ENCODE measurements at places on chromosomes 5 and 9.

DNA sequence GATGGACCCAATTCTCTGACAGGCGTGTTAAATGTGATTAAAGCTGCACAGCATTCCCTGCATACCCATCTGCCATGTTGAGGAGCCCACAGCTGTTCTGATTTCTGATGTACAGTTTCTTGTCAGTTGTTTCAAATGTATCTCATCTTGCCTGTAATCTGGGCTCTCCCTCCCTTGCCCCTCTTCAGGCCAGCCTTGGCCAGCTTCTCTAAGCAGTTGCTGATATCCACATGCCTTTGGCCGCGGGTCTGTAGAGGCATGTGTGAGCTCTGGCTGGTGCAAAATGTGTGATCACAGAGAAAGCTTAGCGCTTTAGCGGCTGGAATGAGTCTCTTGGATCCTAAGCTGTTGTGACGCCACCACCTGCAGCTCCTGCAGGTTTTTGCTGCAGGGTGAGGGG, 332.0 kb downstream of the MLLT3 start:
- no peak for DNase-seq

- no peak for DNase-seq
Measured at GRCh38 chr9:99720455-99721050, 101.1 kb upstream of the NR4A3 start.

GRCh38 chr9:131290767-131291370, 1.3 kb downstream of the PLPP7 start:
- no peak for DNase-seq

DNA sequence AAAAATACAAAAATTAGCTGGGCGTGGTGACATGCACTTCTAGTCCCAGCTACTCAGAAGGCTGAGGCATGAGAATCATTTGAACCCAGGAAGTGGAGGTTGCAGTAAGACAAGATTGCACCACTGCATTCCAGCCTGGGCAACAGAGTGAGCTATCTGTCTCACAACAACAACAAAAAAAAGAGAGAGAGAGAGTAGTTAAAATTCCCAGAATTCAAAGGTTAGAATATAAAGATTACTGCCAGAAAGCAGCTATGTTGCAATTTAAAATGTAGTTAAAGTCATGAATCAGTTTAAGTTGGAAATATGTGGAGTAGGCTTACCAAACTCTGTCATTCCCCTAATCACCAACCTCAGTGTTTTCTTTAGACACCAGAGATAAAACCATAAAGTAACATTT, 58.7 kb upstream of the SUSD1 start:
- DNase-seq = no peak

- no peak for DNase-seq
Measured at GRCh38 chr5:36279054-36279698, 22.5 kb downstream of the RANBP3L start.

- no peak for DNase-seq
Measured at GRCh38 chr5:181053488-181054121, 13.5 kb downstream of the BTNL9 start.

- DNase-seq = no peak
Measured at GRCh38 chr9:91274949-91275492, 86.7 kb downstream of the AUH start.

- no peak for DNase-seq
Measured at GRCh38 chr5:32434221-32434620, 10.3 kb downstream of the ZFR start.

DNA sequence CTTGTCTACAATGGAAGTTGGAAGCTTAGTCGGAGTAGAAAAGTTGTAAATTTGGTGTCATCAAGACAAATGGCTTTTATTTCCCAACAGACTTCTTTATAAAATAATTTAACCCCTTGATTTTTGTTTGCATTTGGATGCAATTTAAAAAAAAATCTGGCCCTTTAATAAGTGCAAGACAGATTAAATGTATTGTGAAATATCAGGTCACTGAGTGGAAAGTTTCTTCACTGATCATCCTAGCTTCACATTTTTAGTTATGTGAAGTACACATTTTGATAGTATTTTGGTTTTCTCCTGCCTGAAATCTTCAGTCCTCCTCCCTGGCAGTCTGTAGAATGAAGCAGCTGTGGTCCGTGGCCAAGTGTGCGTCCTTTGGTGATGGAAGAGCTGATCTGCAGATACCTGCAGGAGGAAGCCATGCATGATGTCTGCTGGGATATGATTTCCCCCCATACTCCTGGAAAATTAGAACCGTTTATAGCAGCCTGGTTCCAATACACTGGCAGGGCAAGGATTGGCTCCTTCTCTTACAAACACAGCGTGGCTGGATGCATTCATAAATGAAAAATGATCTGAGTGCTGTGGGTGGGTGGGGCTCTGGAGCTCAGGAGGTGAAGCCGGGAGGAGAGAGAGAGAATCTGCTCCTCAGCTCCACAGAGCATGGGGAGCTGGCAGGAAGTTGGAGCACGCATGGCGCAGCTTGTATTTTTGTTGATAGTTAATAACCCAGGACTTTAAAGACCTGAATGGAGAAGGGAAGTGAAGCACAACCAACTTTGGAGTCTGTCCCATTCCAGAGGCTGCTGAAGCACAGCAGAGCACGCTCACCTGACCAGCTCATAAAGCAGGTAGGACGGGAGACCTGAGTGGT, 238.4 kb downstream of the GOLPH3 start:
- no peak for DNase-seq

- no peak for DNase-seq
Measured at GRCh38 chr5:179118756-179119414, 58.7 kb downstream of the ZNF354C start.

DNA sequence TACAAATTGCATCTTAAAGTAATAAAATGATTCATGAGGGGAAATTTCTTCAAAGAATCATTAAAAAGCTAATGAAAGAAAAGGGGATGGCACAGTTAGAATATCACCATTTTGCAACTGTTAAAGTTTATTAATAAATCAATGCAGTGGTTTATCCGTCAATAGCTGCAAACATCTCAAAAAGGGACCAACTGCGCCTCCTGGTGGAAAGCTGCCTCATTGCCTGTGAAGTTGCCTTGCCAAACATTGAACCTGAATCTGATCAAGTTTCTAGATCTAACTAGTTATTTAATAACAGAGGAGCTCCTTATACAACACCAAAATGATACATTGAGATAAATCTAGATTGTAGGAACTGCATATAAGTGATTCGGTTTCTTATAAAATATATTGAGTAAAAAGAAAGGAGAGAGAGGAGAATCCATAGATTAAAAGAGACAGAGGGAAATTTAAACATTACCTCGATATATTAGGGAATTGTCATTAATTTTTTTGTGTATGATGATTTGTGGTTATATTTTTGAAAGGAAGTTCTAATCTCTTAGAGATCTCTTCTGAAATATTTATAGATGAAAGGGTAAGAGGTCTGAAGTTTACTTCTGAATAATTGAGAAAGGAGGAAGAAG, 6.9 kb upstream of the NDUFB6 start:
- peak; percentile 88 for DNase-seq

DNA sequence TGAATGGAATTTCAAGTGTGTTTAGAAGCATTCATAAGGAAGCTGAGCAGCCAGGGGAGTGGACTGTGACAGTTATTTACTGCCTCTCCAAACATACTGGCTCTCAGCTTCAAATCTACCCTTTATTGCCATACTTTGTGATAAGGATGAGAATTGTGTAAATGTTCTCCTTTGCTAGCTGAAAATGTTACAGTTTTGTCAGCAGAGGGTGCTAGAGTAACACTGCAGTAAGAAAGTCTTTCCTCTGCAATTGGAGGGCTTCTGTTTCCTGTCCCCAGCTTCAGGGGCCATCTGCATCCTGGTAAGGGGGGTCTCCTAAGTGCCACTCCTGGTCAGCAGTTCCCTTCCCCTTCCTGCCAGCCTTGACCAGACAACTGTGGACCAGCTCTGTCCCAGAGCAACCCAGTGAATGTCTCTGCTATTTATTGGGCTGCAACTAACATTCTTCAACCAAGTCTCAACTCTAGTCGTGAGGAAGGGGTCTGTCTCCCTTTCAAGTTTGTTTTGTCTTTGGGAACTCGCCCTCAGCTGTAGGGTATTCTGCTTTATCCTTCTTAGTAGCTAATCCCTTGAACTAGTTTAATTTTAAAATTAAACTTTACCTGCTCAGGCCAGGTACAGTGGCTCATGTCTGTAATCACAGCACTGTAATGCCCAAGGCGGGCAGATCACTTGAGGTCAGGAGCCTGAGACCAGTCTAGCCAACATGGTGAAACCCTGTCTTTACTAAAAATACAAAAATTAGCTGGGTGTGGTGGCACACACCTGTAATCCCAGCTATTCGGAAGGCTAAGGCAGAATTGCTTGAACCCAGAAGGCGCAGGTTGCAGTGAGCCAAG, 45.3 kb downstream of the RAPGEF6 start:
- no peak for DNase-seq

GRCh38 chr9:107462691-107463090, 26.9 kb downstream of the KLF4 start:
- DNase-seq = no peak

- no peak for DNase-seq
Measured at GRCh38 chr5:67316695-67317094, 120.1 kb upstream of the CD180 start.

DNA sequence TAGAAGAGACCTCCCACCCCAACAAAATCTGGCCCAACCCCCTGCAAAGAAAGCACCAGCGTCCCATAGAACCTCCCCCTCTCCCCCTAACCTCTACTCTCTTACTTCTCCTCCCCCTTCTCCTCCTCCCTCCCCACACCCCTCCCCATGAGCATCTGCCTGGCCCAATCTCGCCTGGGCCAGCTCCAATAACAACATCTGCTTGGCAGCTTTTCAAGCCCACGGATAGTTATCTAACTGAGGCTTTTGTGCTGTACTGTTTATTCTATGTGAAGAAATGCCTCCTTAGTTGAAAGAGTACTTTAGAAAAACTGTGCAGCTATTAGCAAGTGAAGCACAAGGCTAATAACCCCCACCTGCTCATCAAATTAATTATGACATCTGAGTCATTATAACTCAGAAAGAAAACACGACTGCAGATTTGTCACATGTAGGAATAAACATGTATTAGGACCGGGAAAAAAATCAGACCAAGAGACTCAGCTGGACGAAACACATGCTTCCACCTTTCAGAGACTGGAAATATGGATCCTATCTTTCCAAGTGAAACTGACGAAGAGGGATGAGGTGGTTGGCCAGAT, 42.8 kb downstream of the NFIB start:
- no peak for DNase-seq

DNA sequence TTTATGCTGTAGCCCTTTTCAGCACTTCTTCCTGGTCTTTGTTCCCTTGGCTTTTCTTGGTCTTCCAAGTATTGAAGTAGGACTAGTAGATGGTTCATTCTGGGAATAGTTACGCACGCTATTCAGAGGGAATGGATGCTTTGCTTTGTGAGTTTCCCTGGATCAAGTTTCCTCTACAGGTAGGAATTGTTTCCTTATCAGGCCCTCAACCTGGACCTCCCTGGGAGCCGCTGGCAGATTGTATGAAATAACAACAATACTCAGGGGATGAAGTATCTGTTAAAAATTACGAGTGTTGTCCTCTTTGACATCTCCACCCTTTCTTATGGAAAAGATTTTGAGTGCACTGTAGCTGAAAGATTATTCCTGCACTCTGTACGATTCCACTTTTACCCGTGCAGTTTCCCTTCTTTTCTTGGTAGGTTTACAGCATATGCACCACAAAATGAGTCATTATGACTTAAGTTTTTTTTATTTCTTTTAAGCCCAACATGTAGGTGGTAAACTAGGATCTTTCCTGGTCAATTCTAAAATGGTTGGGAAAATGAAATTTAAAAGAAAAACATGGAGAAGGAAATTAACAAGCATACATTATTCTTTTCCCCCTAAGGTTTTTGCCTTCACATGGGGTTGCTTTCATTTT, 57.9 kb downstream of the ARHGAP26 start:
- DNase-seq = no peak

GRCh38 chr9:35059438-35059837, 13.0 kb downstream of the VCP start:
- no peak for DNase-seq

- DNase-seq = no peak
Measured at GRCh38 chr9:94054716-94055115, 29.5 kb upstream of the PTPDC1 start.

GRCh38 chr5:98768160-98768959, 5.1 kb upstream of the RGMB start:
- no peak for DNase-seq

DNA sequence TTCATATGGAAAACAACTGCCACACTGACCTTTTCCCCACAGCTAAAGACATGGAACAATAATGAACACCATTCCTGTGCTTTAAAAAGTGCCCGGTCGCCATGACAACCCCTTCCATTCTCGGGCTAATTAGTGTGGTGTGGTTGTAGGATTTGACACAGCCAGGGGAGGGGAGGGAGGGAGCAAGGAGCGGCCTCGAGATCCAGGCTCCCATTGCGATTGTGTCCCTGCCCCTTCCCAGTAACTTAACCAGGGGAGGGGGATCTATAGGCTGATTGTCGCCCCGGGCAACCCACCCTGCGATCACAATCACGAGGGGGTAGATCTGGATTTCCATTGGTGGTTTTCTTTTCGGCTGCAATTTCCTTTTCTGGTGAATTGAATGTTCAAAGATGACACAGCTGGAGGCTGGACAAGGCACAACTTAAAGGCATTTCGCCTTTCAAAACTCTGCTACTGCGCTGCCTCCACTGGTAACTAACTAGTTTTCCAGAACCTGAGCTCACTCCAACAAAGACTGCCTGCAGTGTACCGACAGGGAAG, 96.7 kb upstream of the RETREG1 start:
- no peak for DNase-seq

- no peak for DNase-seq
Measured at GRCh38 chr9:88280816-88281382, 107.3 kb upstream of the SPIN1 start.

DNA sequence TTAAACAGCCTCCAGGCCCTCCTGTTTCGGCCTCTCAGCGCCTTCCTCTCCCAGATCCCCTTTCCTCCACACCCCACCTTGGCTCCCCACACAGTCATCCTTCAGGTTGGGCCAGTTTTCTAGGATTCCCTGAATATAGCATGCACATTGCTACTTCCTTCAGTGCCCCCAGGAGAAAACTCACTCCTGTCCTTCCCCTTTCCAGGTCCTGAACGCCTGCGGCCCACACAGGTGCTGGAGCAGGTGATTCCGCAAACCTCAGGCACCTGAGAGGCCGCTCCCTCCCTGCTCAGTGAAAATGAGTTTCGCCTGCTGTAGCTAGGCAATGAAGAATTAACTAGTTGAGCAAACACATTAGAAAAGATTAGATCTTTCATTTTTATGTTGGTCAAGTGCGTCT, 185.0 kb downstream of the MED10 start:
- no peak for DNase-seq

All from activated CD8-positive, alpha-beta memory T cell treated with anti-CD3 and anti-CD28 coated beads, Interleukin-2, amount 50 U/mL, for 48 hours (primary cell).